IPS DF 6.9 (cell line): ENCODE measurements at places on chromosomes 12 and 14.
A peak's percentile ranks its signal among the peaks of the same experiment; 100 is the strongest.

DNA sequence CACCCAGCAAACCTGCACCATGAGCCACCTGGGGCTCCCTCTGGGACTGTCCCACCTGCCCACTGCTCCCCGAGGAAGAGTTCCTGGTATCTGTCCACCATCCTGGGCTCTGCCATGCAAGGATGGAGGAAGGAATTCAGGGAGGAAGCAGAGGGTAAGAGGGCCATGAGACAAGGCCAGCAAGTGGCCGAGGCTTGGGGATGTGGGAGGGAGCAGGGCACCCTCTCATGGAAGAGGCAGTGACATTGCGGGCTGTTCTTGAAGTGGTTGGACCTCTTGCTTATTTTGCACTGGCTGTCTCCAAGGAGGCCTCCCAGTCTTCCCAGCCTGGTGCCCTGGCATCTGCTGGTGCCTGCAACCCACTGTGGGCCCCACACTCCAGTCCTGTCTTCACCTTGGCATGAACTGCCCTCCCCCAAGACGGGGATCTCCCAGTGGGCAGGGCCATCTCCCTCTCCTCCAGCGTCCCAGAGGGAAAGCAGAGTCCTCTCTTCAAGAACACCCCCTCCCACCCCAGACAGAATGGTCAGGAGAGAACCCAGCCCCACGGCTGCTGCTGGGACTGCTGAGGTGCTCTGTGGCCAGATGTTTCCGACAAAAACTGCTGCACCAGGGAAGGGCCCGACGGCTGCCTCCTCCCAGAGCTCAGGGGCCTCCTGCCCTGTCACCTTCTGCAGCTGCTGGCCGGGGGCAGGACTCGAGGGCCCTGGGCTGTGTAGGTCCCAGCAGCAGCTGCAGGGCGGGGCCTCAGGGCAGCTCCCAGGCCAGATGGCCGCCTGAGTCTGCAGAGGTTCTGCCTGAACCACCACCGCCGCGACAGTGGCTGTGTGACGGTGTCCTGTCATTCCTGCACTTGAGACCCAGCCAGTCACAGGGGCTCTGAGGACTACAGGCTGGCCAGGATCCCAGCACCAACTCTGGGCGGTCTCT, 1.8 kb upstream of the AKT1 start:
- no peak for DNase-seq

- DNase-seq: no peak
These were observed 70.9 kb downstream of the DERA start for GRCh38 chr12:15982071-15982470.

DNA sequence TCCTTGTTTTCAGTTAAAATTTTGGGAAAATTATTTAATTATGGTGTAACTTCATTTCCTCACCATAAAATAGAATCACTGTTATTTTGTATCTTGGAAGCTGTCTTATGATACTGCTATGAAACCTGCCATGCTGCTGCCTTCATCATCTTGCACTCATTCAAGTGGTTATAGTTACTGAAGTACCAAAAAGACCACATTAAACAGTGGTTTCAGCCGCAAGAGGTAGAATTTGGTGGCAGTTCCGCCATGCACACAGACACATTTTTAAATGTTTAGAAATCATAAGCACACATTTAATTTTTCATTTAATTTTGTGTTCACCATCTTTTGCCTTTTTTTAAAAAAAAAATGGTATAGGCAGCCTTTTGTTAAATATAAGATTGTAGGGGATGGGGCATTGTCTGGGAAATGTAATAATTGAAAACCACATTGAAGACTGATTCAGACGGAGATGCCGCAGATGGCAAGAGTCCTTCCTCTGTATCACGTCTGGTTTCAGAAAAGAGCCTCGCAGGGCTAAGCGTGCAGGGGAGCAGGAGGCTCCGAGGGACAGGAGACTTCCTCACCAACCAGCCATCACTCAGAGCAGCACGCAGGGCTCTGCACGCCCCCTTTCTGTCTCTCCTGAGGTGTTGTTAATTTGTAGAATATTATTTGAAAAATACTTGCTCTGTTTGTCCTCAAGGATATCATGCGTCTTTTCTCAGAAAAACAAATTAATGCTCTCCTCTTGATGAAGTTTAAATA, 115.2 kb upstream of the PELI2 start:
- no peak for DNase-seq

DNA sequence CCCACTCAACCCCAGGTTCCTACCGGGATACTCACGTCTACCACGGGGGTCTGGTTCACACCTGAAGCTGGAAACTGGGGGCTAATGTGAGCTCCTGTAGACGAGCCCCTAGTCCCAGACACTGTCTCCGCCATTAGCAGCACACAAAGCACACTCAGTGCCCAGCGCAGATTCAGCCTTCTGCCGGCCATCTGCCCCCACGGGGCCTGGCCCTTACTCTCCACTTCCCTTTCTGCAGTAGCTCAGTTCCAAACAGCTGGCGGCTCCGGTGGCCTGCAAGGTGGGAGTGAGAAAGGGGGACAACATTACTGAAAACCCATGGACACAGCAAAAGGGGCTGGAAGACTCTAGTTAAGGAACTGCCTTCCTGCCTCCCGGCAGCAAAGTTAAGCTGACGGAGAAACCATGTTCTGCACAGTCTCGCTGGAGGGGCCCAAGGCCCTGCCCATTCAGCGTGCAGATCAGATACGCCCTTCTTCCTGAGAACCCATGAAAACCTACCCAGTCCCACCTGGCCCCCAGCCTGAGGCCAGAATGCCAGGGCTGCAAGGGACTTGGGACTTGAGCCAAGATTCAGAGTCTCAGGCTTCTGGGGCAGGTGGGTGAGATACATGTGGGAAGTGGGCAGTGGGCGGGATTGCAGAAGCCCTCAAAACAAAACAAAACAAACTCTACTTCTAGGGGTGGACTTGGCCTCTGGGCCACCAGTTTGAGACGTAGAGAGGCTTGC, 2.1 kb downstream of the SLC8B1 start:
- DNase-seq: no peak

- no peak for DNase-seq
These were observed 387.5 kb downstream of the TMEM121 start for GRCh38 chr14:105913861-105914260.

DNA sequence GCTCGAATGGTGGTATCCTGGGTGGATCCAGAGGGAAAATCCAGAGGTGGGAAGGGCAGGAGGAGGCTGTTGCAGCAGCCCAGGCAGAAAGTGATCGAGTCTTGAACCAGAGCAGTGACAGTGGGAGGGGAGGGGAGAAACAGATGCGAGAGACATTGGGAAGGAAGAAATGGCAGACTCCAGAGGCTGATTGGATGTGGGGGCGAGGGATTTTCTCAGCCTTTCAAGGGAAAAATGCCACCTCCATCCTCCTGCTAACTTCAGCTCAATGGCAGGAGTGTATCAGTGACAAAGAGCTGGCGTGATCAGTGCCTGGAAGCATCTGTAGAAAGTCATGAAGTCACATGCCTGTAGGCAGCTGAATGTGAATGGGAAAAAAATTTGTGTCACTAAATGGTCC, 38.6 kb upstream of the NRXN3 start:
- DNase-seq: no peak

DNA sequence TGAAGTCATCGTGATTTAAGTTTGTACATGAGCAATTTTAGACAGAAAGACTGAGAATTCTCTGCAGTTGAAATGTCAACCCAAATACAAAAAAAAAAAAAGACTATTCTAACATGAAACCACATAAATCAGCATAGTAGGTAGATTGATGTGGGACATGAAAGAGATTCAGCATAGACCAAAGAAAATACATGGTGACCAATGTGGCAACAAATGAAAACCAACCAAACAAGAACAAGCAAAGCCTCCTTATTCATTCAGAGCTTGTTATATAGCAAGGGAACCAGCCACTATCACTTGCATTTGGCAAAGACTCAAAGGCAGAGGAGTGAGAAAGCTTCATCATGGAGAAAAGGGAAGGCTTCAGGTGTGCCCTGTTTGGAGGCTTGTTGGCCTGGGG, 144.4 kb upstream of the TMPO start:
- no peak for DNase-seq

DNA sequence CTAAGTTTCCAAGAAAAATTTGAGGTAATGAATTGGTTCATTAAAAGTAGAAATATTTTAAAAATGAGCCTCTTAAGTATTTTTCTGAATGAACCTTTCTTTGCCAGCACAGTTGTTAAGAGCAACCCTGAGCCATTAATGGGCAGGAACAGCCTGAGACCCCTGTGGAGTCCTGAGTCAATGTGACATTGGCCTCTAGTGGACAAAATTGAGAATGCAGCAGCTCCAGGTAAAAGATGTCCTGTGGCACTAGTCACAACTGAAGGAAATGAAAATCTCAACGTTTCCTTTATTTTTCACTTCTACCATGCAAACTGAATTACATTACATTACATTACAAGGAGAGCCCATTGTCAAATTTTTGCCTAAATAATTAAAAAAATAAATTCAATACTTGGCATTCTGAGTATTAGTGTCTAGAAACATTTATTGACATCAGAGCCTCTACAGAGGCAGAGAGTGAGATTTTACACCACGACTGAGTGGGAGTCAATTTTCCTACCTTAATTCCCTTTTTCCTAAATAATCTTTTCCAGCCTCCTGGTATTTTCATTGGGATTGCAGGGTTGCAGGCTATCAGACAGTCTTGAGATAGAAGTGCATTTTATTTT, 135.7 kb downstream of the PPM1H start:
- DNase-seq: peak; percentile 90

DNA sequence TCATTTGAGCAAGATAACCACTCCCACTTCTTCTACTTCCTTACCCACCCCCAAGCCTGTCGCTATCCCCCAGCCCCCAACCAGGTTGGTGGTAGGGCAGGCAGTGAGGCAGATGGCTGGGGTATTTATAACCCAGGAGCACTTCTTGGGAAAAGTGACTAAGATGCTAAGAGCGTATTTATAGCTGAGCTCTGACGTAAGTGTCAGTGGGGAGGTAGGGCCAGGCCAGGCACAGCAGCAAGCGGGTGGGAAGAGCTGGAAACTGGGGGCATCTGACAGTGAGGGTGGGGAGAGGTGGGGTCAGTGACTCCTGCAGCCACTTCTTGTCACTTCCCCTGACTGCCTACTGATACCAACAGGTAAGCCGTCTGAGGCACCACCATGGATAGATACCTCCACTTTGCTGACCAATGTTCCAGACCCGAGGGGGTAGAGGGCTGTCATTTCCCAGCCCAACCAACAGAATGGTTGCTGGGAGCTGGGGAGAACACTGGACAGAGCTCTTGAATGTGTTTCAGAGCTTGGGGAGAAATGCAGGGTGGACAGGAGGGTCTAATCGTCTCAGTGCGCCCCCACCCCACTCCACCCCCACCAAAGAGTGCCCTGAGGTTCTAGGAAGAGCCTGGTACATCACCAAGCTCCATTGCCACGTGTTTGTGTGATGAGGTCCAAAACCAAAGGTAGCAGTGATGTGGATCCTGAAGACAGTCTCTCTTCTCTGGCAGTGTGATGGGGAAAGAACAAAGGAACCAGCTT, 2.7 kb upstream of the INHBE start:
- DNase-seq: no peak

- no peak for DNase-seq
These were observed 5.5 kb upstream of the GPR132 start for GRCh38 chr14:105070760-105071137.

- no peak for DNase-seq
These were observed 62.6 kb downstream of the SMUG1 start for GRCh38 chr12:54126029-54126695.

- DNase-seq: no peak
These were observed 7.8 kb upstream of the OTUB2 start for GRCh38 chr14:94018308-94018707.

GRCh38 chr14:36271222-36271621, 49.2 kb downstream of the MBIP start:
- DNase-seq: no peak
